ENCODE measurements at places on chromosomes 7 and 10.

GRCh38 chr7:158702196-158702595 lies 2.4 kb downstream of the NCAPG2 start:
- DNase-seq, result no peak

- no peak for DNase-seq
Observed at GRCh38 chr7:124724507-124725192, 40.9 kb downstream of the GPR37 start.

DNA sequence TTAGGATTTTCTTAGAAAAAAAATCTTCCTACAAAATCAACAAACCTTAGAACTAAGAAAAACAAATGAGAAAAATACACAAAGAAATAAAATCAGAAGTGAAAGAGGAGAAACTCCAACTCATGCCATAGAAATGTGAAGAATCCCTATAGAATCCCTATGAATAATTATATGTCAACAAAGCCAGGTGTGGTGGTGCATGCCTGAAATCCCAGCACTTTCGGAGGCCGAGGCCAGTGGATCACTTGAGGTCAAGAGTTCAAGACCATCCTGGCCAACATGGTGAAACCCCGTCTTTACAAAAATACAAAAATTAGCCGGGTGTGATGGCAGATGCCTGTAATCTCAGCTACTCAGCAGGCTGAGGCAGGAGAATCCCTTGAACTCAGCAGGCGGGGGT lies 27.1 kb downstream of the ACSM6 start:
- no peak for DNase-seq

DNA sequence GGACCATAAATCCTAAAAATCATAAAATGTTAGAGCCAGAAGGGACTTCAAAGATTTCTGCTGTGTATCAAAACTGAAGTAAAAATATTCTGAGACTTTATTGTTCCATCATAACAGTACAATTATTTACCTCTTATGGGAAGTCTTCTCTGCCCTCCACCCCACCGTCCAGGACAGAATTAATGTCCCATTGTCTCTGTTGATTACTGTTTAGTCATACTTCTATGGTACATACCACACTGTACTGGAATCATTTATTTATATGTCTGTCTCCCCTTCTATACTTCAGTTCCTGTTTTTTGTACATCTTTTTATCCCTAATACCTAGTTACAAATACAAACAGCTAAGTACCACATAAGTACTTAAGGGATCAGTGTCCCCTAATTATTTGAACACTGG lies 91.4 kb upstream of the CAPZA2 start:
- no peak for DNase-seq

DNA sequence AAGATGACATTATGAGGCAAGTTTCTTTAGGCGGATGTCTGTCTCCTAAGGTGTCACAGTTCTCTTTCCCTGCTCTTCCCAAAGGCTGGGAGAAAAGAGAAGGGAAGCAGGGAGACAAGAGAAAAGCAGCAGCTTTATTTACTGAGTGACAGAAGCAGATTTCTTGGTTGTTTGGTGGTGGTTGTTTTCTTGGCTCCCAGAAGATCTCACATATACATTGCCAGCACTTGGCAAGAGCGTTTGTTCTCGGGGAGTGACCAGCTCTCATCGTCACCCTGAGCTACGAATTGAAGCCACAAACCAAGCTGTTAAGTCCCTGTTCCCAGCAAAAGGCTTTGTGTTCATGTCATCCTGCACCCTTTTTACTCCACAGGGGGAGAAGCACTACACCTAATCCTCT lies 11.4 kb downstream of the CDHR3 start:
- DNase-seq, result no peak

Data from stimulated activated CD8-positive, alpha-beta memory T cell treated with anti-CD3 and anti-CD28 coated beads, Interleukin-15, amount 100 ng/mL, for 4 hours (primary cell).